Upper lobe of left lung (tissue), 6 donors: ENCODE measurements at places on chromosomes 1 and 21. TPM values are rescaled to one million over a fixed set of nuclear protein-coding genes. Genes with fewer than 3 reads are reported as not detected.

ATP1A4 gene
- not detected for total RNA-seq

PWP2 gene
- 15.7 TPM for total RNA-seq

TRIM46 gene
- total RNA-seq, result not detected

CYP2J2 gene
- total RNA-seq, result 1.4 TPM

KCND3 gene
- total RNA-seq, result 5.2 TPM

- H3K27ac ChIP-seq, result no peak overlapping the region
- no peak for DNase-seq
- no peak overlapping the region for H3K4me3 ChIP-seq
- H3K4me1 ChIP-seq, result no peaks in the 10 kb centered on the region
Observed at GRCh38 chr1:95793893-95794292, 559.9 kb downstream of the RWDD3 start.

GRCh38 chr1:200895801-200896530 is 1.3 kb downstream of the INAVA start:
- H3K27me3 ChIP-seq, result no peaks in the 10 kb centered on the region
- H3K4me1 ChIP-seq, result peaks cover 20% of the 10 kb centered on the region
- DNase-seq, result no peak

DNA sequence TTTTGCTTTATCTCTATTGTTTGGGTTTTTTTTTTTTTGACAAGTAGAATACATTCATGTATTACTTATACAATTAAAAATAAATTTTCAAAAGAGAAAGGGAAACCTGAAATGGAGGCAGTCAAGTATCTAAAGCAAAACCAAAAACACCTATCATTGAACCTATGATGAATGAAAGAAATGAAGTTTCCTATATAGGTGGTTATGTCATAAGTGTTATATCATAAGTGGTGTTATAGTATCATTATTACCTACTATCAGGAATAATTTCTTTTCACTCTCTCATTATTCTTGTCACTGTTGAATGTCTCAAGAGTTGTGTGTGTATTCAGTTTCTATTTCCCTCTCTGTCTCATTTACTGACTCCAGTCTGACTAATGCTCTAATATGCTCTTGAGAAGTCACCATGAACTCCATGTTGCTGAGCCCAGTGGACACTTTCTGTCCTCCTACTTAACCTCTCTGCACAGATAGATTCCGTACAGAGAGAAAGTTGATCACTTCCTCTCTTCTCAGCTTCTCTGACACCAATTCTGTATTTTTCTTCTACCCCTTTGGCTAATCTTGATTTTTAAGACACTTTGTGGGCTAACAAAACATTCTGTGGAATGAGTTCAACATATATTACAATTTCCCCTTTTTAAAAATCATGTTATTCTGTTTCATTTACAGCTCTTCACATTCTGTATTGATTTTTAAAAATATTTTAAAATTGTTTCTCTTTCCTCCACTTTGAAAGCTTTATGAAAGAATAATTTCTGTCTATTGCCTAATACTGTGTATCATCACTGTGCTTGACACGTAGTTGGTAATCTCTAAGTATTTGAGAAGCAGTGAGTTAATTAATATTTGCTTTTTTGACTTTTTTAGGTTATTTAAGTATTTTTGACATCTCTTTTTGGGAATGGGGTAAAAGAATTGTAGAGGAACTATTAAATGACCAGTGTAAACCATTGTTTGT is 50.1 kb downstream of the RASAL2 start:
- no peak overlapping the region for H3K27ac ChIP-seq
- no peaks in the 10 kb centered on the region for H3K4me1 ChIP-seq
- H3K4me3 ChIP-seq, result no peak overlapping the region
- H3K27me3 ChIP-seq, result no peaks in the 10 kb centered on the region

DNA sequence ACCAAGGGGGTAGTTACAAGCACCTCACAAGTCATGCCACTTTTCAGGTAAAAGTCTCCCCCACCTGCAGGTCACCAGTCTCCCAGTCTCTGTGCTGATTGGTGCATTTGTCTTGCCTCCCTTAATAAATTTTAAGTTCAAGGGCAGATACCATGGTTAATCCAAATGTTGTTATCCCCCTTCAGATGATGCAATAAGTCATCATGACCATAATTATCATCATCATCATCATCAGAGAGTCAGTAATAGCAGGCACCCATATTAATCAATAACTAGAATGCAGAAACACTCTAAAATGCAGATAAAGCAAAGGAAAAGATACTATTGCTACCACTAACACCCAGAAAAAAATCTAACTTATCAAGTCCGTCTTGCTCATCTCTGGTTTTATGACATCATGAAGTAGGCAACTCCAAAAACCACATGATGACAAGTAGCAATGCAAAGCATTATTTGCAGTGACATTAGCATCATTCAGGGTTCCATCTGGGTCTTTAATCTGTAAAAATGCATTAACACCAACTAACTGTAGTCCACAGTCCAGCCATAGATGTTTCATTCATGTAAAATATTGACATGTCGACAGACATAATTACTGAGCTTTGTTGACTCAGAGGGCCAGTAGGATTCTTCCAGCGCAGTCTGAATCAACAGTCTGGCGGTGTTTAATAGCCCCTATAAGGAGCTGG is 492.0 kb upstream of the RUNX1 start:
- no peaks in the 10 kb centered on the region for H3K4me1 ChIP-seq
- no peak for DNase-seq

DNA sequence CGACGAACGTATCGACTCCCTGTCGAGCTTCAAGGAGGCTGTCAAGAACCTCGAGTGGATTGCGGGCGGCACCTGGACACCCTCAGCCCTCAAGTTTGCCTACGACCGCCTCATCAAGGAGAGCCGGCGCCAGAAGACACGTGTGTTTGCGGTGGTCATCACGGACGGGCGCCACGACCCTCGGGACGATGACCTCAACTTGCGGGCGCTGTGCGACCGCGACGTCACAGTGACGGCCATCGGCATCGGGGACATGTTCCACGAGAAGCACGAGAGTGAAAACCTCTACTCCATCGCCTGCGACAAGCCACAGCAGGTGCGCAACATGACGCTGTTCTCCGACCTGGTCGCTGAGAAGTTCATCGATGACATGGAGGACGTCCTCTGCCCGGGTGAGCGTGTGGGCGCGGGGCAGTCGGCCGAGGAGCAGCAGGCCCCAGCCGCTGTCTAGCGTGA is 28.0 kb downstream of the COL6A2 start:
- no peak overlapping the region for H3K4me3 ChIP-seq
- no peaks in the 10 kb centered on the region for H3K4me1 ChIP-seq
- H3K36me3 ChIP-seq, result peaks cover 53% of the 10 kb centered on the region

DNA sequence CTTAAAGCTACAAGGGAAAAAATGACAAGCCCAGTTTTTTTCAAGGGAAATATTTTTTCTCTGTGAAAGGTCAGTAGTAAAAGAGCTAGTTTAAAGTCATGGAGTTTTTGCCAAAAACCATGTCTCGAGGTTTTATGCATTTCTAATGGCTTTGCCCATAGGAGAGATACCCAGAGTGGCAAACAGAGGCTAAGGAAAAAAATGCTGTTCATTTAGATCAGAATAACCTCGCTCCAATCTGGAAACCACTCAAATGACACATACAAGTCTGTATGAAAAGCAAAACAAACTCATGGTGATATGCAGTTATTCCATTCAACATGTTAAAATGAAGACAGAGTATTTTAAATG is 36.9 kb upstream of the EDEM3 start:
- DNase-seq, result no peak
- no peaks in the 10 kb centered on the region for H3K27me3 ChIP-seq
- peaks cover 13% of the 10 kb centered on the region for H3K4me1 ChIP-seq
- H3K27ac ChIP-seq, result peak overlapping the region; percentile 56
- no peak overlapping the region for H3K4me3 ChIP-seq

GRCh38 chr1:111943846-111944749 is 45.4 kb downstream of the KCND3 start:
- no peak for DNase-seq
- no peaks in the 10 kb centered on the region for H3K4me1 ChIP-seq
- no peak overlapping the region for H3K27ac ChIP-seq
- no peaks in the 10 kb centered on the region for H3K27me3 ChIP-seq
- H3K4me3 ChIP-seq, result no peak overlapping the region

GRCh38 chr1:29412591-29412990 is 176.3 kb downstream of the PTPRU start:
- H3K4me1 ChIP-seq, result no peaks in the 10 kb centered on the region
- no peak overlapping the region for H3K4me3 ChIP-seq
- H3K27ac ChIP-seq, result no peak overlapping the region

DNA sequence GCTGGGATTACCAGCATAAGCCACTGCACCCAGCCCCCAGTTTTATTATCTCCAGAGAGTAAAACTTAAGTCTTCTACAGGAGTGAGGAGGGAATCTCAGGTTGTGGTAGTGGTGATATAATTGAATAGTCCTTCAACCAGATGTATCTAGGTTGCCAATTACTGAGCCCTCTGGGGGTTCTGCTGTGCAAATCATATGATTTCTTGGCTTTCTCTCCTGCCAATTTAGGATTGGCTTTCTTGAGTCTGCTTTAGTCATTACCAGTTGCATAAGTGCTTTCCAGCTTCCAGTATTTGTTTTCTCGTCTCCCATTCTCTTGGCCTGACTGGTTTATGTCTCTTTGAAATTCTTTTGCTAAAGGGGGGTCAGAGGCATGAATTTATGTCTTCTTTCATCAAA is 11.1 kb downstream of the CPT2 start:
- DNase-seq, result no peak
- H3K27me3 ChIP-seq, result no peaks in the 10 kb centered on the region
- H3K4me3 ChIP-seq, result no peak overlapping the region
- H3K27ac ChIP-seq, result no peak overlapping the region

DNA sequence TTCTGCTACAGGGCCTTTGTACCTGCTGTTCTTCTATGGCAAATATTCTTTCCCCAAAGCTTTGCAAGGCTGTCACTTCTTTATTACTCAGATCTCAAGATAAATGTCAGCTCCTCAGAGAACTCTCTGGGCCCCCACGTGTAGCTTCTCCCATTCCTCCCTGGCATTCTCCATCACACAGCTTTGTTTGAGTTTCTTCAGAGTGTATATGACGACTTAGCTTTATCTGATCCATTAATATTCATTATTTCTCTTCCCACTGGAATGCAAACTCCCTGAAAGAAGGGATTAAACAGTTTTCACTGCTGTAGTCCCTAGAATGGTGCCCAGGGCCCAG is 174.6 kb upstream of the EDN2 start:
- H3K4me1 ChIP-seq, result peaks cover 15% of the 10 kb centered on the region
- H3K36me3 ChIP-seq, result no peaks in the 10 kb centered on the region
- no peak overlapping the region for H3K4me3 ChIP-seq
- H3K27me3 ChIP-seq, result no peaks in the 10 kb centered on the region

GRCh38 chr1:75901371-75901770 is 30.8 kb downstream of the ASB17 start:
- no peaks in the 10 kb centered on the region for H3K36me3 ChIP-seq
- no peak overlapping the region for H3K4me3 ChIP-seq
- DNase-seq, result no peak
- H3K27me3 ChIP-seq, result no peaks in the 10 kb centered on the region
- no peaks in the 10 kb centered on the region for H3K4me1 ChIP-seq
